ENCODE measurements at places on chromosomes 3 and 15. TPM values are rescaled to one million over a fixed set of nuclear protein-coding genes. Genes with fewer than 3 reads are reported as not detected.

The DLL4 gene
- polyA plus RNA-seq = 13.7 TPM

GRCh38 chr15:48596415-48596814 is 49.1 kb downstream of the FBN1 start:
- DNase-seq = no peak

GRCh38 chr3:128021768-128022372 is 30.4 kb upstream of the SEC61A1 start:
- DNase-seq = no peak

- DNase-seq = no peak
Observed at GRCh38 chr15:95168951-95169431, 937.6 kb downstream of the MCTP2 start.

- no peak for DNase-seq
Observed at GRCh38 chr3:135084976-135085375, 289.9 kb downstream of the EPHB1 start.

GRCh38 chr3:35183927-35184675 is 455.2 kb upstream of the ARPP21 start:
- no peak for DNase-seq

- DNase-seq = no peak
Observed at GRCh38 chr15:77358545-77359240, 61.2 kb downstream of the PEAK1 start.

- no peak for DNase-seq
Observed at GRCh38 chr15:92805080-92805690, 94.9 kb upstream of the CHD2 start.

DNA sequence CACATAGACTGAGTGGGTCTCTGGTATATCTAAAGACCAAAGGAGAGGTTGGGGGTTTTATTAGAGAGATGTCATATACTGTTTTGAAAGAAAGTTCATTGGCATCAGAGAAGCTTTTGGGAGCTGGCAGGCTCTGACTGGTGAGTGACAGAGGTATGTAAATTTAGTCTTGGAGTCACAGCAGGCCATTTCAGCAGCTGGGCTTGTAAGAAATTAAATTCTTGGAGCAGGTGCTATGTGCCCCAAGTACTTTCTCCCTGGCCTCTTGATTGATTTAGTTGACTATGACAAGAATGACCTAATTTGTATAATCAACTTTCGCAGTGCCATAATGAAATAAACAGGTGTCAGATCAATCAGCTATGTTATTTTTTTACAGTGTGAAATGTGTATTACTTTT is 47.8 kb upstream of the CDAN1 start:
- DNase-seq = no peak

Data from right lung (tissue), 10 donors.